ENCODE measurements at places on chromosomes 5 and 9. TPM values are rescaled to one million over a fixed set of nuclear protein-coding genes. Genes with fewer than 3 reads are reported as not detected.

DNA sequence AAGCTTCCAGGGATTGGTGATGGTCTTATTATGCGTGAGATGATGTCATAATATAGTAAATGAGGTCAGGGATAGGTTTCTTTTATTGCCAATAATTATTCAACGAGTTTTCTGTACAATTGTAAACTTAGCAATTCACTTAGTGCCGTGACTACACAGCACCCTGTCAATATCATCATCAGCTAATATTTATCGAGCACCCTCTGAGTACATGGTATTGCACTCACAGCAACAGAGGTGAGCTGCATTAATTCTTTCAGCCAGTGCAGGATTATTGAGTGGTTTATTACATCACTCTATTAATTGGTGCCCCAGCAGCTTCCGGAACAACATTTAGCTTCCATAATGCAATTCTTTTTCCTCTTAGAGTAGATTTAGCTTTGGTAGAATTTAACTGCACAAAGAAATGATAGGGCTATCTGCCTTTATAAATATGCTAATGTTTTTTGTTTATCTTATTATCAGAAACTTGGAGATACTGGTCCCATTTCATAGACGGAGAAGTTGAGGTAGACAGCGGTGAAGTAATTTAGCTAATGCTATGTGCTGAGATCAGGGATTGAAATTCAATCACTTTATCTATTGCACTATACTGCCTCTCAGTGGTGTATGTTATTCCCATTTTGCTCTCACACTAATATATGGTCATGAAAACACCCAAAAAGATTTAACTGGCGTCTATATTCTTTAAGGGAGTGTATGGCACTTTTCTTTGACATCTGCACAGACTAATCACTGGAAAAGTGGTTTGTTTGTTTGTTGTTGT is 726.1 kb upstream of the WWC1 start:
- no peaks in the 10 kb centered on the region for H3K27me3 ChIP-seq
- no peak for DNase-seq
- H3K36me3 ChIP-seq = no peaks in the 10 kb centered on the region

DNA sequence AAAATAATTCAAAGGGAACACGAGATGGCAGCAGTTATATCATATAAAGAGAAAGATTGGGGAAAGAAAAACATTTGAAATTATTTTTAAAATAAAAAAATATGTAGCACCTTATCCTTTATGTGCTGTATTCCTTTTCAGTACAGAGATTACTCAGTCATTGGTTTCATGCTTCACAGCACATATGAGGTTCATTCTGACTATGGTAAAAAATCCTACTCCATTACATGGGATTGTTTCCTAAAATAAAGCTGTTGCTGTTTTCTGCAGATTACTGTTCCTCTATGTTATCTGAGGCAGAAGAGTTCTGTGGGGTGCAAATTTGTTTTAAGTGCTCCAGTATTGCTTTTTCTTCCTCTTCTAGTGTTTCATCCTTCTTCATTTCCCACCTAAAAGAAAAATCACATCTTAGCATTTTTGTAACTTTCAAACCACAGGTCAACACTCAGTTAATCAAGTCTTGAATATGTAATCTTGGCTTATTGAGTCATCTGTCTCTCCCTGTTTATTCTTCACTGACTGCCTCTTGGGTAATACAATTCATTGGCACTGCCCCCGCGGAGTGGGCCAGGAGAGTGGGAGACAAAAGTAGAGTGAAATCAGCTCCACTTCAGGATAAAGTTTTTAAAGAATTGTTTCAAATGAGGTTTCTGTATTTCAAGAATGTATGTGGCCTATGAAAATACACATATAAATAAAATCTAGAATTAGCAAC is 412.5 kb upstream of the POU5F2 start:
- DNase-seq = no peak
- no peaks in the 10 kb centered on the region for H3K27me3 ChIP-seq
- no peak overlapping the region for H3K27ac ChIP-seq
- H3K4me1 ChIP-seq = no peaks in the 10 kb centered on the region
- no peak overlapping the region for H3K4me3 ChIP-seq

Gene PCDHA1
- total RNA-seq = 0.50 TPM

Gene CARD6
- 0.50 TPM for total RNA-seq

DNA sequence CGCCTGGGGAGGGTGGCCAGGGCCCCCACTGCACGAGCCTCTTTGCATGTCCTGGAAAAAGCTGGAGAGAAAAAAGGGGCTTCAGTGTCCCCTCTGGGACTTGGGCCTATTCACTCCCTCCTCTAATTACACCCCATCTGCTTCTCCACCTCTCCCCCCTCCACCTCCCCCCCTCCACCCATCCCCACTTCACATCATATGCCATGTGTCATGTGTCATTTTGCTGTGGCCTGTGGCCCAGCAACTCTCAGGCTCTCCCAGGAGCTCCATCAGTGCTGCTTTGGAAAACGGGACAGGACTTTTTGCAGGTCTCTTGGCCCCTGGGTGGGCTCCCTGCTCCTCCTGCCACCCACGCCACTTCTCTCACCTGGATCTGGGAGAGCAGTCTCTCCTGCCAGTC is 68.7 kb downstream of the NTNG2 start:
- no peaks in the 10 kb centered on the region for H3K36me3 ChIP-seq
- no peaks in the 10 kb centered on the region for H3K4me1 ChIP-seq
- H3K27ac ChIP-seq = no peak overlapping the region
- no peaks in the 10 kb centered on the region for H3K27me3 ChIP-seq

- peaks cover 6% of the 10 kb centered on the region for H3K4me1 ChIP-seq
- H3K4me3 ChIP-seq = no peak overlapping the region
- no peaks in the 10 kb centered on the region for H3K36me3 ChIP-seq
- no peak for DNase-seq
- H3K27ac ChIP-seq = no peak overlapping the region
- H3K27me3 ChIP-seq = no peaks in the 10 kb centered on the region
Observed at GRCh38 chr9:131791542-131792254, 51.8 kb upstream of the RAPGEF1 start.
